ENCODE measurements at places on chromosomes 1 and 21. TPM values are rescaled to one million over a fixed set of nuclear protein-coding genes. Genes with fewer than 3 reads are reported as not detected.

The UCHL5 gene
- 21.0 TPM for total RNA-seq

The PLA2G2F gene
- total RNA-seq, result not detected

The WNT9A gene
- 1.2 TPM for total RNA-seq

The PLA2G2D gene
- not detected for total RNA-seq

The SPRR4 gene
- not detected for total RNA-seq

The RGS7 gene
- not detected for total RNA-seq

The FAM3B gene
- 1.5 TPM for total RNA-seq

The CHI3L1 gene
- total RNA-seq, result 5.0 TPM

The MRPL39 gene
- total RNA-seq, result 16.8 TPM

The VSIG8 gene
- total RNA-seq, result not detected

The TGFB2 gene
- total RNA-seq, result 9.1 TPM

The BRDT gene
- total RNA-seq, result not detected

The AQP10 gene
- total RNA-seq, result not detected

The TMPRSS3 gene
- total RNA-seq, result not detected

The ABL2 gene
- 23.6 TPM for total RNA-seq

The CAPN8 gene
- total RNA-seq, result 17.5 TPM

The TNNT2 gene
- total RNA-seq, result 0.21 TPM

The GBP7 gene
- 0.21 TPM for total RNA-seq

The SHE gene
- total RNA-seq, result 15.2 TPM

The CRTC2 gene
- 22.6 TPM for total RNA-seq

The SFPQ gene
- 181 TPM for total RNA-seq

The UTS2 gene
- not detected for total RNA-seq

The S100A5 gene
- total RNA-seq, result not detected

The CHD5 gene
- 3.2 TPM for total RNA-seq

The PLCH2 gene
- 1.9 TPM for total RNA-seq

The ACTA1 gene
- total RNA-seq, result 2.3 TPM

The TMEM35B gene
- total RNA-seq, result 44.5 TPM

The MYOC gene
- 38.4 TPM for total RNA-seq

The NR1I3 gene
- total RNA-seq, result not detected

The KCNN3 gene
- total RNA-seq, result 1.8 TPM

The TMEM54 gene
- total RNA-seq, result 56.6 TPM

The LCE2C gene
- total RNA-seq, result not detected

The JAM2 gene
- total RNA-seq, result 10.2 TPM

The ATAD3C gene
- total RNA-seq, result not detected

The PDIK1L gene
- 10.4 TPM for total RNA-seq

The IQGAP3 gene
- 2.2 TPM for total RNA-seq

The FCN3 gene
- 3.5 TPM for total RNA-seq

The BARHL2 gene
- total RNA-seq, result not detected

The DMRTA2 gene
- total RNA-seq, result 0.28 TPM

The S100A7 gene
- not detected for total RNA-seq

The C1orf141 gene
- total RNA-seq, result not detected

The SLC37A1 gene
- 9.6 TPM for total RNA-seq

Data from thoracic aorta (tissue), 2 donors.